ENCODE measurements at places on chromosomes 6 and 20.

DNA sequence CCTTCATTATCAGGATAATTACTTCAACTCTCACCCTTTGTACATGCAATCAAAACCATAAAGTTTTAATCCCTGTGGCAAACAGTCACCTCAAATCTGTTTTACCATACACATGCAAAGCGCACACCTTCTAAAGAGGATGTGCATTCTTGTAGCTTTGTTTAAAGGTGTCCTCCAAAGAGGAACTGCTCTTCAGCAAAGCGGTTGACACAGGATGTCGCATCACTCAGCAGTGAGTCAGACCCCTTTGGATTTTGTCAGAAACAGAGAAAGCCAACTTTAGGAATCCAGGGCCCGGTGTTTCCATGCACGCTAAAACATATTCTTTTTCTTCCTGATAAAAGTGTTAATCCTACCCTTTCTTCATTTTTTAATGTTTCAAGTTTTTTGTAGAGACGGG is 268.3 kb upstream of the ARID1B start:
- DNase-seq: no peak

DNA sequence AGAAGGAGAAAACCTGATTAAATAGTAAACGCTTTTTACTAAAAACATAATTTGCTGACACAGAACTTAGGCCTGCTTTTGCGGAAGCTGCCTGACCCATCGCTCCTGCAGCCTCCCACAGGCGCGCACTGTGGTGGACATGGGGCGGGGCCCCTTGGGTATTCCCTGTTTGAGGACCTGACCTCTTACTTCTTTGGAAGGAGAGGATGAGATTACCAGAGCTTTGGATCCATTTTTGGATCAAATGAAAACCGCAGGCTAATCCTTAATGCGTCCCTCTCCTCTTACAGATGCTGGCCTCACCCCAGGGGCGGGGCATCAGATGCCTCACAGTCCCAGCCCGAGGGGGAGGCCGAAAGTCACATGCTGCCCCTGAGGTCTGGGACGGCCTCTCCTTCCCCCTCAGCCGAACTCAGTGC is 151.0 kb downstream of the SCML4 start:
- no peak for DNase-seq

DNA sequence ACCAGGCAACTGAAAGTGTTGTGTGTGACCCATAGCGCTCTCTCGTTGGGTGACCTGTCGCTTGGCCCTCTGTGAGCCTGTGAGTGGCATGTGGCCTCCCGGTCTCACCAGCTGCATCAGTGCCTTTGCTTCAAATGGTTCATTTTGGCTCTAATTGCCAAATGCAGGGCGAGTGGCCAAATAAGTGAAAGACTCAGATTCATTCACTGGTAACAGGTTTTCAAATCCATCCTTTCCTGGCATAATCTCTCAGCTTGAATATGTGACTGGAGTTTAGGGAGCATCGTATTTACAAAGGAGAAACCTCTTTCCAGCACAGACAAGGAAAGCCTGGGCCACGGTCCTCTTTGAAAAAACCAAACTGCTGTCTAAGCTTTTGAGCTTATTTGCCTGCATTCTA is 321.6 kb upstream of the QKI start:
- no peak for DNase-seq

DNA sequence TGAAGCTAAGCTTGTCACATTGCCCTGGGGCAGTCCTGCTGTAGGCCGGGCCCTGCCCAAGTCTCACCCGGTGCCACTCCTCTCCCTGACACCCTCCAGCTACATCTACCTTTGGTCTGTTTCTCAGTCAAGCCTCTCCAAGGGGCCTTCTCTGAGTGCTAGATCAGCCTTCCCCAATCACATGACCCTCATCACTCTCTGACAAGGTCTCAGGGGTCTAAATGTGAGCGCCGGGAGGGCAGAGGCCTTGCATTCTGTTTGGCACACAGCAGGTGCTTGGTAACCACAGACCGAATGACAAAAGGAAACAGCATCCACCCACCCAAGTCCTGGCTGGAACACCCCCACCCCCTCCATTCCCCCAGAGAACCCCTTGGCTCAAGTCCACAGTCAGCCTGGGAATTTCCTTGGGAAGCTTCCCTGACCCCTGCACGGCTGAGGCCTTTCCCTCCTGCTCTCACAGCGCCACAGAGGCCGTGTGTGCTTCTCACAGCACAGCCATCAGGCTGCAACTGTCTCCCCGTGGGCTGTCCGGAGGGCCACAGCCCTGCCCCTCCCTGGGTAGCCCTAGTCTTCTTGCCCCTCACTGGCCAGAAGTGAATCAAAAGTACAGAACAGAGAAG is 32.9 kb downstream of the PKIG start:
- no peak for DNase-seq

GRCh38 chr6:7681449-7681848 is 44.5 kb upstream of the BMP6 start:
- DNase-seq: no peak

DNA sequence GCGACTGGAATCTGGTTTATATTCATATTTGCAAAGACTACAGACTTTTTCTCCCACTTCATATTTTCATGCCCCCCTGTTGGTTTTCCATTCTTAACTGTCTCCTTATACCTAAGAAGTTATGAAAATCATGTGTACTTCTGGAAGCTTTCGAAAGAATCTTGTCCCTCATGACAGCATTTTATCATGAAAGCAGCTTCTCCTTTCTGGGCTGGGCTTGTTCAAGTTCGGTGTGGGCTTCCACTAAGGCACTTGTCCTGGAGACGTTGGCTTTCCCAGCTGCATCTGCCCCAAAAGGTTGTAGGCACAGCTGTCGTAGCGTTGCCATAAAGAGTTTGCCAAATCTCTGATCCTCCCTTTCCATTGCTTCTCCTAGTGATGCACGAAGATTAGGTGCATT is 56.5 kb downstream of the RPRD1B start:
- DNase-seq: no peak

DNA sequence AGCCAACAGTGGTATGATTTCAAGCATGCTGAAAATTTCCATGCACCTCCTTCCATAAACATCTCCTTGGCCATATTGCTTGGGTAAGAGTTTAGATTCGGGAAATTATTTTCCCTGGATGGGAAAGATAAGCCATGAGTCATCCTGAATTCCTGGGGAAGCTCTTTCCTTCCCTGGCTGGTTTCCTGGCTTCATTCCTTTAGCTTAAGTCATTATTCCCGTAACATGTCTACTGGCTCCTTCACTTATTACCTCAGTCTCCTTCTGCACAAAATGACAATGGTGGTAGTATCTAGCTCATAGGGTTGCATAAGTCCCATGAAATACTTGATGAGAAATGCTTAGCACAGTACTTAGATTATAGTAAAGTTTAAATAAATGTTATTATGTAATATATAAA is 27.6 kb downstream of the TINAG start:
- DNase-seq: no peak

DNA sequence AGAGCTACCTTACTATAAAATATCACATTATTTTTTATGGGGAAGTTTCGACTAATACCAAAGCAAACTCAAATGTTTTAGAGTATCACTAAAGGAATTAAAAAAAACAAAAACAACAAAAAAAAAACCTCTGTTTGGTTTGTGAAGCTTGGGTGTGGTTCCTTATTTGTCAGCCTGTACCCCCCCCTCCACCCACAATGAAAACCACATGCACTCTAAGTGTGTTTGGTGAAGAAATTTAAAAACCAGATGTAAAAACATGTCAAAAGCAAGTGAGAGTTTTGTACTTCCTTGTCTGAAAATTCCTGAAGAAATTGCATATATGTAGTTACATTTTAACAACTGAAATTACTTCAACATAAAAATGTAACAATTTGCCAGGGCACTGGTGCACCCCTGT is 3.1 kb downstream of the STK38 start:
- DNase-seq: peak; percentile 82

GRCh38 chr6:67237277-67237676 is 1397.8 kb upstream of the ADGRB3 start:
- no peak for DNase-seq

- no peak for DNase-seq
Measured at GRCh38 chr20:53281557-53282117, 309.5 kb downstream of the TSHZ2 start.

GRCh38 chr6:135212020-135212806 is 31.1 kb downstream of the MYB start:
- no peak for DNase-seq

DNA sequence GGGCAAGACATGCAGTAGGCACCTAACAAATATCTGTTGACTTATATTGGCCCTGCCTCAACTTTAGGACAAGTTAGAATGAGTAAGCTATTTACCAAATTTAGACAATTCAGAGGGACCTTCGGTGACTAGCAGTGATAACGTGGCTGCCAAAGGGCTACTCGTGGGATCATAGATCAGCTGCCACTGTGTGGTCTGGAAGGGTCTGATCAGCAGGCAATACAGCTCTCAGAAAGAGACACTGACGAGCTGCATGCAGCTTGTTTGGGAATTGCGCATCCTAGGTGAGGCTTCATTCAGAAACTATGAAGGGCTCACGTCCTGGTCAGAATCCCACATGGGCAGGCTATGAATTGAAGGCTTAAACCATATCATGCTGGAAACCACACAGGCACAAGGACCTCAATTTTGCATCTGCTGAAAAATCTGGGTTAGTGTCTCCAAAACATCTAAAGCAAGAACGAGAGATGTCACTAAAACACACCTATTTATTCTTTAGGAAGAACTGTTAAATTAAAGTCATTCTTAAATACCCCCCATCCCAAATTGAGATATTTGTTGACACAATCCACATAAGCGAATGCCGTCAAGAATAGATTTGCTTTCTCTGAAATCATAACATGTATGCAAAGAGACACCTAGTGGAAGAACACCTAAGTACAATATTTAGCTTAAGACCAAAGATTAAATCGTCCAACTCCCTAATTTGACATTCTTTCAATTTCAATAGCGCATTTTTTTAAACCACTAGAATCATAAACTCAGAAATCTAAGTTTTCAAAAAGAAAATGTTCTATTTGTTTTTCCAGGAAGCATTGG is 79.6 kb downstream of the IPCEF1 start:
- peak; percentile 53 for DNase-seq

GRCh38 chr20:21702553-21703470 is 2.7 kb upstream of the PAX1 start:
- DNase-seq: no peak

GRCh38 chr6:167245591-167245990 is 45.5 kb upstream of the UNC93A start:
- DNase-seq: no peak

DNA sequence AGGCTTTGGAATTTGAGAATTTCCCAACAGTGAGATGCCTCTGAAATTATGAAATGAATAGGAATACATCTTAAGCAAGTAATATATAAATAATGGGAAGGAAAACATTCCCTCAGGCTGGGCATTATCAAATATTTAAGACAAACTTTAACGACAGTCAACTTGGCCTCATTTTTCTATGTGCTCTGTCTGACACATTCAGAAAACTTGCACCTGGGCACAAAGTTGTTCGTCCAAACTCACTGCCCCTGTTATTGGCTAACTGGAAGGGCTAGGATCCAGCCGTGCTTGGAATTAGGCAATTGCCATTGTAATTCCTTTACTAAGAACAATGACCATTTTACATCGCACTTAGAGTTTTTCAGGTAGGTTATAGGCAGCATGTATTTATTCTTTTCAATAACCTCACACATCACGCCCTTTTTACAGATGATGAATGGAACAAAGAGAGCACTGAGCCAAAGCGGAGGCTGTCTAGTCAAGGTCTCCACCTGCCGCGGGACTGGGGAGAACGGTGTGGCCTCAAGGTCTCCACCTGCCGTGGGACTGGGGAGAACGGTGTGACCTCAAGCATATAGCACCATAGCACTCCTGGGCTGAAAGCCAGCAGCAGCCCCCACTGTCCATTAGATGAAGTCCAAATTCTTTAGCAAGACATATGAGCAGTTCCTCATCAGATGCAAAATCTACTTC is 40.7 kb upstream of the FOXQ1 start:
- no peak for DNase-seq

DNA sequence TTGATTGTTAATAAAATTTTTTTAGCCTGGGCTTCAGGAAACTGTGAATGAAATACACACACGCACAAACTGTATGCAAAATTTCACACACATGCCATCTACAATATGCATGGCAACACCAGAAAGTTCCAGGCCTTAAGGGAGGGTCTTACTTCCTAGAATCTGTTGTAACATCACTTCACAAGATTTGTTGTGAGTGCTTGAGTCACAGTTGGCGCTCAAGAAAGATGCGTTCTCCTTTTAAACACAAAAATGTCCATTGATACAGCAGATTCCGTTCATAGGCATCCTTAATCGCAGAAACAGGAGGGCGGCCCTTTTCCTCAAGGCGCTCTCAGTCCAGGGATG is 485 bp upstream of the RTF2 start:
- no peak for DNase-seq

DNA sequence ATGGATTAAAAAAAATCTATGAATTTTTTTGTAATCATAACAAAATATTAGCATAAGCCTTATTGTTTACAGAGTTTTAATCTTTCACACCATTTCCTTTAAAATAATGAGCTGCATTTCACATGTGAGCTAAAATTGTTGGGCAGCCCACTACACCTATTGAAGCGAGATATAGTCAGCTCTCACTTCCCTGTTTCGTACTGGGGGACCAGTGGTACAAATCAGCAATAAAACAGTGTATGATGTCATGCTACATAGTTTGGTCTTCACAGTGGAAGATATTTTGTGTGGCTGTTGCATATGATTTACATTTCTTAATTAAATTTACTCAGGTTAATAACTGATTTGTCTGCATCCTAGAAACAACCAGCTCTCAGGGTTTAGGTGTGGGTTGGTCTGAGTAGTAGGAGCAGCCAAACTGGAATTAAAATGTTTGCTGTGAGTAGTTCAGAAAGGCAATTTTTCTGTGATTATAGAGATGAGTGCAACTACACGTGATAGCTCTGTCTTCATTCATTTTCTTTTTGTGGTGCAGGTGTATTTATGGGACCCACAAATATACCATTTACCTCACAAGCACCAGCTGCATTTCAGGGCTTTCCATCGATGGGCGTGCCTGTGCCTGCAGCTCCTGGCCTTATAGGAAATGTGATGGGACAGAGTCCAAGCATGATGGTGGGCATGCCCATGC is 99.3 kb downstream of the B3GAT2 start:
- no peak for DNase-seq

DNA sequence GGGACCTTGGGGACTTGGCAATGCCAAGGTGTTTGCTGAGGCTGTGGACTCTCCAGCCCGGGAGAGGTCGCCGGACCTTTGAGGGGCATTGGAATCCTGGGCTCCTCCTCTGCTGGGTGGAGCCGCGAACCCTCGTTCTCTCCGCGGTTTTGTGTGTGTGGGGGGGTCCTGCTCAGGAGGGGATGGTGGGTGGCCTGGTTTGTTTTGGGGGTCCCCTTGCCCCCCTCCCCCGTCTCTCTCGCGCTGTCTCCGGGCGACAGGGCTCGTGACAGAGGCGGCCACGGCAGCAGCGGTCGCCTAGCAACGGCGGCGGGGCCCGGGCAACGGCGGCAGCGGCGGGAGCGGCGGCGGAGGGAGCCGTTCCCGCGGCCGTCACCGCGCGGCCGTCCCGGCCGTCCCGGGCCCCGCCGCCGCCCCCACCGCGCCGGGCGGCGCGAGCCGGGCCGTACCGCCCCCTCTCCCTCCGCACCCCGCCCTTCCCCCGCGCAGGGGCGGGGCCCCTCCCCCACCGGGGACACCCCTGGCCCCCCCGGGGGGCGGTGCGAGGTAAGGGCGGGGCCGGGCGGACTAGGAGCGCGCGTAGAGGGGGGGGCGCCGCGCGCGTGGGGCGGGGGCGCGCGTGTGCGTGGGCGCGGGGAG is 7.8 kb downstream of the SYNGAP1 start:
- DNase-seq: peak; percentile 62

All from central memory CD4-positive, alpha-beta T cell (primary cell).